ENCODE measurements at places on chromosomes 5 and 9. TPM values are rescaled to one million over a fixed set of nuclear protein-coding genes. Genes with fewer than 3 reads are reported as not detected.

The BTNL3 gene
- 0.33 TPM for polyA plus RNA-seq

The ACOT12 gene
- polyA plus RNA-seq: not detected

The CER1 gene
- not detected for polyA plus RNA-seq

The PCDHB13 gene
- polyA plus RNA-seq: 1.3 TPM

The FOXD4L6 gene
- not detected for polyA plus RNA-seq

The FAM221B gene
- polyA plus RNA-seq: not detected

The GABRA1 gene
- polyA plus RNA-seq: not detected

The EIF4EBP3 gene
- 40.6 TPM for polyA plus RNA-seq

The NIPAL4 gene
- 0.11 TPM for polyA plus RNA-seq

The INSL6 gene
- not detected for polyA plus RNA-seq

The IRGM gene
- not detected for polyA plus RNA-seq

The HMMR gene
- polyA plus RNA-seq: 0.21 TPM

The FBXW11 gene
- polyA plus RNA-seq: 18.0 TPM

The MED10 gene
- polyA plus RNA-seq: 35.5 TPM

The GLDC gene
- 0.07 TPM for polyA plus RNA-seq

The CDH18 gene
- polyA plus RNA-seq: 0.03 TPM

The FLT4 gene
- 2.9 TPM for polyA plus RNA-seq

The CCDC171 gene
- polyA plus RNA-seq: 1.1 TPM

The ANKRD31 gene
- polyA plus RNA-seq: not detected

The DIPK1B gene
- polyA plus RNA-seq: 6.0 TPM

The NDOR1 gene
- polyA plus RNA-seq: 8.2 TPM

The ALDOB gene
- 2.5 TPM for polyA plus RNA-seq

The UTP15 gene
- 2.3 TPM for polyA plus RNA-seq

The SLC1A1 gene
- polyA plus RNA-seq: 0.81 TPM

The SPATA31A3 gene
- polyA plus RNA-seq: not detected

The NUP188 gene
- 7.8 TPM for polyA plus RNA-seq

The SNCAIP gene
- 1.6 TPM for polyA plus RNA-seq

The PCDHB5 gene
- polyA plus RNA-seq: 1.6 TPM

The CD180 gene
- polyA plus RNA-seq: 0.45 TPM

The PAEP gene
- not detected for polyA plus RNA-seq
